ENCODE measurements at places on chromosomes 6 and 20.

DNA sequence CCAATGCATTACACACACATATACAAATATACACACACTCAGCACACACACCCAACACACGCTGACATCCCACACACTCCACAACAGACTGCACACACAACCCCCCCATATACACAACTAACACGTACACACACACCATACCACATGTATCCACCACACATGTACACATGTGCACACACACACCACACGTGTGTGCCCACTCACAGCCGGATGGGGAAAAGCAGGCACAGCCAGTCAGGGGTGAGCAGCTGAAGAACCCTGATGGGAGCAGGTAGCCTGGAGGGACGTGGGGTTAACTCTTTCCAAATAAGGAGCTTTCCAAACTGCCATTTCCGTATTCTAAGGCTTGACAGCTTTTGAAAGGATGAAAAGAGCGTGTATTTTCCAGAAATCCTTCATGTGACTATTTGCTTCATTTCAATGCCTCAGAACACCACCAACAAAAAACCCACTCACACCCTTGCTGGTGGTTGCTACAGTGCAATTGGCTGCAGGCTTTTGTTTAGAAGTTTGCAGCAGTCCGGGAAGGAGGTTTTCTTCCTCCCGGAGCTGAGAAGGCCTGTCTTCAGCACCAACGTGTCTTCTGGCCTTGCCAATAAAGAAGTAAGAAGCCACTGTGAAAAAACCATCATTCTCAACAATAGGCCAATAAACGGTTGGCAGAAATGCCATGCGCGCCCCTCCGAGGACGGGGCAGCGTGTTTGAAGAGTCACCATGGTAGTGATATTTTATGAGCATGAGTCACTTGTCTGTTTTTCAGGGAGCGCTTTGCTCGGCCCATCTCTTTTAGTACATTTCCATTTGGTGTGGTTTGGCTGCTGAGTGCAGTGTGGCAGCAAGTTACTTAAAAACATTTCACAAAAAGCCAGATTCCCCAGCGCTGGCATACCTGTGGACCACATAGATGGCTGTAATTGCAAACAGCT, 131.3 kb upstream of the GMDS start:
- DNase-seq, result no peak

DNA sequence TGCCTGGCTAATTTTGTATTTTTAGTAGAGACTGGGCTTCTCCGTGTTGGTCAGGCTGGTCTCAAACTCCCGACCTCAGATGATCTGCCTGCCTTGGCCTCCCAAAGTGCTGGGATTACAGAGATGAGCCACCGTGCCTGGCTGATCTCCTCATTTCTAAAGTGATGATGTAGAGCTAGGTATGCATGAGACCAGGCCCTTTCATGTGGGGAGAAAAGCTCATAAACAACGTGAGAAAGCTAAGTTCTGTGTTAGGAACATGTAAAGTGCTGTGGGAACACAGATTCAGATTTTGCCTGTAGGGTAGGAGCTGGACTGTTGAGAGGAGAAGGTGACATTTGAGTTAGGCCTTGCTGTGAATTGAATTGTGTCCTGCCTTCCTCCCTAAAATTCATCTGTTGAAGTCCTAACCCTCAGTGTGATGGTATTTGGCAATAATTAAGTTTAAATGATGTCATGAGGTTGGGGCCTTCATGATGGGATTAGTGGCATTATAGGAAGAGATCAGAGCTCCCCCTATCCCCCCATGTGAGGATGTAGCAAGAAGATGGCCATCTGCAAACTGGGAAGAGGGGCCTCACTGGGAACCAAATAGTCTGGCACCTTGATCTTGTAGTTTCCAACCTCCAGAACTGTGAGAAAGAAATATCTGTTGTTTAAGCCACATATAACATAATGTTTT, 49.2 kb downstream of the SCAND1 start:
- DNase-seq, result no peak

GRCh38 chr6:55397986-55398385, 70.7 kb downstream of the GFRAL start:
- no peak for DNase-seq

DNA sequence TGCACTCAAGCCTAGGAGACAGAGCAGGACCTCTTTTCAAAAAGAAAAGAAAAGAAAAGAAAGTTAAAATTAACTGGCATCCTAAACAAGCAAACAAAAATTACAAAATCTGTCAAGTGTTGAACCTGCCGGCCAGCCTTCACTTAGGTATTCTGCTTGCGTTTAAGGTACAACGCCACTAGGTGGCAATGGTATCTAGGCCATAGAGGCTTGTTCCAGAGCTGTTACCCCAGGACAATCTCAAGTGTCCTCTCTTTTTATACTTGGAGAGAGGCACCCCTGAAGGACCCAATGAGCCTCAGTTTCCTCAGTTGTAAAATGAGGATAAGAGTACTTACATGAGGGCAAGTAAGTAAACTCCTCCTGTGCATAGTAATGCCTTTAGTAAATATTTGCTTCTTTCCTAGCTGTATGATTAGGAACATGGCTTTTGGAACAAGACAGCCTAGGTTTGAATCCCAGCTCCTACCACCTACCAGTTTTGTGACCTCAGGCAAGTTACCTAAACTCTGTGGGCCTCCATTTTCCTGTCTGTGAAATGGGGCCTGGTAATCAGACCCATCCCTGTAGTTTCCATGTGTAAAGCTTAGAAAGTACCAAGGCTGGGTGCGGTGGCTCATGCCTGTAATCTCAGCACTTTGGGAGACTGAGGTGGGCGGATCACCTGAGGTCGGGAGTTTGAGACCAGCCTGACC, 5.8 kb upstream of the PACSIN1 start:
- no peak for DNase-seq

DNA sequence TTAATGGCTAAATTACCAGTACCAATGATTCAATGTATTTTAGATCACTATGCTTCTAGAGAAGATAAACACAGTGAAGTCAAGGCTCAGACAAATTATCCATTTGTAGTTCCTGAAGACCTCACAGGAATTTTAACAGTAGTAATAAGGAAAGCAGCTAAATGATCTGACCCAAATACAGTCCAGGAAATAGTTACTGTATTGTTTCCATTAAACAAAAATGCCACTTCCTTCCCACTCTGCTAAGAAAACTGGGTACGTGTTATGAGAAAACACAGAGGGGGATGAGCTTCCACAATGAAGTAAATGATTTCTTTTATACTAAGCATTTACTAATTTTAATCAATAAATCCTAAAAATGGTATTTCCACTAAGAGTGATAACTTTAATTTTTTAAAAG, 127.9 kb downstream of the CDK19 start:
- DNase-seq, result no peak
